ENCODE measurements at places on chromosomes 3 and 15. TPM values are rescaled to one million over a fixed set of nuclear protein-coding genes. Genes with fewer than 3 reads are reported as not detected.

DNA sequence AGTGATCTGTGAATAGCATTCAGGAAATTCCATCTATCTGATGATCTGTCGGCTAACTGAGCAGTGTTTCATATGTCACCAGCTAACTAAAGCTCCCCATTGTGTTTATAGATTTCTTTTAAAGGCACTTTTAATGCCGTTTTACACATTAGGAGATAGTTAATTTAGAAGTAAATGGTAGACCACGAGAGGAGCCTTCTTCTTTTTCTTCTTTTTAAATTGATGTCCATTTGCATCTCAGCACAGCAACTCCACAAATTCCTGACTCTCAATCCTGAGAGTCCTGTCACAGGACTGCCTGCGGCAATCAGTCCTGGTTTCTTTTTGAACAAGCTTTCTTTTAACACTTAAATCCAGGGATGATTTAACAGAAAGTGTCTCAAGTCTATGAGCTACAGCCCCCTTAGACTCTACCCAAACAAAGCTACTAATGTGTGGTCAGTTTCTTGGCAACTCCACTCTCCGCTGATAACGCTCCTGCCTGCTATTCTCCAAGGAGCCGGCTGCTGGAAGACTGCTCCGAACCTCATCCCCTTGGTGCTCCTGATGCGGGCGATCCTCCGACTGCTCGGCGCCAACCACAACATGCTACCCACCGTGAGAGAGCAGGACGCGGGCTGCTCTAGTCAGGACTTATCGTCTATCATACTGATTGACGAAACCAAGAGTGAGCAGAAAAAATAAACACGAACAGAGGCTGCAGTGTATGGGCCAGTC lies 421.4 kb downstream of the MECOM start:
- no peaks in the 10 kb centered on the region for H3K4me1 ChIP-seq
- H3K27me3 ChIP-seq = peaks cover 31% of the 10 kb centered on the region
- no peaks in the 10 kb centered on the region for H3K36me3 ChIP-seq
- DNase-seq = no peak
- no peak overlapping the region for H3K4me3 ChIP-seq
- H3K27ac ChIP-seq = no peak overlapping the region

DNA sequence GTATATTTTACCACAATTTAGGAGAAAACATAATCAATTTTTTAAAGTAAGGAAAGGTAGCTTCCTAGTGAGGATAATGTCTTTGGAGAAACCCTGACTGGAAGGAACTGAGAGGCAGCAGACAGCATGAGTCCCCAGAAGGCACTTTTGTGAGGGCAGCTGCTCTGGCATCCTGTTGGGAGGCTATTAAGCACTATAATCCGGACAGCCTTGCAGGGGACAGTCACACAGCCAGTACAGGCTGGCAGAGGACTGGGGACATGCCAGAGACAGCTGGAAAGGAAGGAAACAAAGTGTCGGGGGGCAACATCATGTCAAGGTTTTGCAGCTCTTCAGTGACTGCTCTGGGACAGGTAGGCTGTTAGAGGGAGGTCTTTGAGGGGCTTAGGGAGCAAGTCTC lies 15.7 kb downstream of the ACAN start:
- H3K27ac ChIP-seq = no peak overlapping the region
- no peaks in the 10 kb centered on the region for H3K36me3 ChIP-seq
- H3K27me3 ChIP-seq = peaks cover 17% of the 10 kb centered on the region
- no peak overlapping the region for H3K4me3 ChIP-seq
- DNase-seq = no peak

- no peaks in the 10 kb centered on the region for H3K36me3 ChIP-seq
- no peak overlapping the region for H3K4me3 ChIP-seq
- no peak overlapping the region for H3K27ac ChIP-seq
- no peaks in the 10 kb centered on the region for H3K27me3 ChIP-seq
- H3K4me1 ChIP-seq = peaks cover 7% of the 10 kb centered on the region
Measured at GRCh38 chr3:87082796-87083440, 92.0 kb upstream of the VGLL3 start.

- no peaks in the 10 kb centered on the region for H3K27me3 ChIP-seq
- H3K27ac ChIP-seq = no peak overlapping the region
- H3K4me3 ChIP-seq = no peak overlapping the region
- no peaks in the 10 kb centered on the region for H3K4me1 ChIP-seq
- no peaks in the 10 kb centered on the region for H3K36me3 ChIP-seq
- DNase-seq = no peak
Measured at GRCh38 chr3:55551644-55552043, 64.5 kb upstream of the WNT5A start.

GRCh38 chr15:59557581-59557980 lies 54.0 kb upstream of the GCNT3 start:
- no peaks in the 10 kb centered on the region for H3K36me3 ChIP-seq
- peaks cover 3% of the 10 kb centered on the region for H3K4me1 ChIP-seq
- peaks cover 8% of the 10 kb centered on the region for H3K27me3 ChIP-seq
- H3K4me3 ChIP-seq = no peak overlapping the region
- DNase-seq = no peak
- no peak overlapping the region for H3K27ac ChIP-seq

GRCh38 chr3:188827103-188827502 lies 344.7 kb upstream of the TPRG1 start:
- H3K4me1 ChIP-seq = no peaks in the 10 kb centered on the region
- H3K27me3 ChIP-seq = no peaks in the 10 kb centered on the region
- H3K4me3 ChIP-seq = no peak overlapping the region
- H3K27ac ChIP-seq = no peak overlapping the region
- H3K36me3 ChIP-seq = no peaks in the 10 kb centered on the region
- DNase-seq = no peak

DNA sequence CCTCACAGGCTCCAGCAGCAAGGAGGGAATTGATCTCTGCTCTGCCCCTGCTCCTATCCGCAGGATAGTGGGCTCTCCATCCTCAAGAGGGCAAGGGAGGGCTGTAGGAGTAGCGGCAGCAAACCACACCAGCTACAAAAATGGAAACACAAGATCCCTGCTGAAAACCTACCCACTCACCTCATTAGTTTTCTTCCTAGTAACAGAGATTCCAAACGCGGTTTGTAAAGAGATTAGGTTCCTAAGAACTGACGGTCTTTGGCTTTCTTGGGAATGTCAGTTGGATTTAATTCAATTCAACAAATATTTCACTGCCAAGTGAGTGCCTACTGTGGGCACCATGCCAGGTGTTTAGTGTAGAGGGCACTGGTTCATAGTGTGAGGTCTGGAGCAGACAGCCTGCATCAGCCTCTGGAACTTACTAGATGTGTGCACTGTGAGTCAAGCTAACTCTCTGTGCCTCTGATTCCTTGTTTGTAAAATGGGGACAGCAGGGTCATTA lies 84.7 kb downstream of the MRPL46 start:
- H3K4me3 ChIP-seq = no peak overlapping the region
- no peak for DNase-seq
- peaks cover 6% of the 10 kb centered on the region for H3K27me3 ChIP-seq
- no peaks in the 10 kb centered on the region for H3K36me3 ChIP-seq
- no peak overlapping the region for H3K27ac ChIP-seq
- no peaks in the 10 kb centered on the region for H3K4me1 ChIP-seq

DNA sequence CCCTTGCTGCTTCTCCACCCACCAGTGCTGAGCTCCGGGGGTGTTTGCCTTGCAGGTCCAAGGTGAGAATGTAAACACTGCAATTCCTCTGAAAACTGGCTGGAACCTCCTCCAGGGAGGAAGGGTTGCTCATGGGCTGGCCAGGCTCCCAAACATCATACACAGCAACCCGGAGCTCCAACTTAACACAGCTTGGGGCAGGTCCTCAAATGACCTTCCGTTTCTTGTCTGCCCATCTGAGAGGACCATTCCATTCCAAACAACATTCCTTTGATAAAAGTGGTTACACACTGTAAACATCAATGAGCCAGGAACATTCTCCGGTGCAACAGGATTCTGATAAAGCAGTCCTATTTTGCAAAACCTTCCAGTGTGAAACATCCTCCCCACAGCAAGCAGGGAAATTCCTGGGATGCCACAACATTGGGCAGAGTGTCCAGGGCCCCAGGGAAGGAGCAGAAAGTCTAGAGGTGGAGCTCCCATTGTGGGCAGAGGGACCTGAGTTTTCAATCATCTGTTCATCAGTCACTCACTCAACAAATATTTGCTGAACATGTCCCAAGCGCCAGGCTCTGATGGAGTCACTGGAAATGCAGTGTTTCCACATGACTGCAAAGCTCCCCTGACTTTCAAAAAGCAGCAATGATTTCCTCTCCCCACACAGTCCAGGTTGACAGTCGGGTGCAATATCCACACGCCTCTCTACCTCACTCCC lies 7.3 kb upstream of the HEG1 start:
- no peaks in the 10 kb centered on the region for H3K4me1 ChIP-seq
- peaks cover 65% of the 10 kb centered on the region for H3K27me3 ChIP-seq
- no peak overlapping the region for H3K27ac ChIP-seq
- H3K36me3 ChIP-seq = no peaks in the 10 kb centered on the region
- H3K4me3 ChIP-seq = no peak overlapping the region

DNA sequence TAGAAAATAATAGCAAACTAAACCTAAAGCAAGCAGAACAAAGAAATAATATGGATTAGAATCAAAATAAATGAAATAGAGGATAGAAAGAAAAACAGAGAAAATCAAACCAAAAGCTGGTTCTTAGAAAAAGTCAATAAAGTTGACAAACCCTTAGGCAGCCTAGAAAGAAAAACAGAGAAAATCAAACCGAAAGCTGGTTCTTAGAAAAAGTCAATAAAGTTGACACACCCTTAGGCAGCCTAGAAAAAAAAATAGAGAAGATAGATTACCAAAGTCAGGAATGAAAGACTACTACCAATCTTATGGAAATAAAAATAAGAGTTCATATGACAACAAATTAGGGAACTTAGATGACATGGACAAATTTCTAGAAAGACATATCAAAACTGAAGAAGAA lies 142.4 kb downstream of the LRRC28 start:
- H3K4me1 ChIP-seq = peaks cover 14% of the 10 kb centered on the region
- peaks cover 15% of the 10 kb centered on the region for H3K27me3 ChIP-seq
- peaks cover 21% of the 10 kb centered on the region for H3K36me3 ChIP-seq

GRCh38 chr15:35907511-35907910 lies 361.5 kb upstream of the DPH6 start:
- no peak for DNase-seq
- no peak overlapping the region for H3K4me3 ChIP-seq
- no peaks in the 10 kb centered on the region for H3K36me3 ChIP-seq
- no peak overlapping the region for H3K27ac ChIP-seq
- H3K4me1 ChIP-seq = no peaks in the 10 kb centered on the region
- H3K27me3 ChIP-seq = no peaks in the 10 kb centered on the region

- peaks cover 3% of the 10 kb centered on the region for H3K36me3 ChIP-seq
- H3K4me3 ChIP-seq = no peak overlapping the region
- no peaks in the 10 kb centered on the region for H3K27me3 ChIP-seq
- peaks cover 10% of the 10 kb centered on the region for H3K4me1 ChIP-seq
- no peak overlapping the region for H3K27ac ChIP-seq
Measured at GRCh38 chr3:49500205-49500731, 30.2 kb downstream of the DAG1 start.

- peak overlapping the region; percentile 85 for H3K4me3 ChIP-seq
- peaks cover 26% of the 10 kb centered on the region for H3K4me1 ChIP-seq
- DNase-seq = no peak
- H3K36me3 ChIP-seq = peaks cover 10% of the 10 kb centered on the region
- H3K27ac ChIP-seq = peak overlapping the region; percentile 85
Measured at GRCh38 chr15:37099319-37100108, 835 bp downstream of the MEIS2 start.

GRCh38 chr3:25849091-25849490 lies 59.2 kb downstream of the OXSM start:
- no peaks in the 10 kb centered on the region for H3K4me1 ChIP-seq
- no peaks in the 10 kb centered on the region for H3K36me3 ChIP-seq
- H3K27me3 ChIP-seq = no peaks in the 10 kb centered on the region
- no peak overlapping the region for H3K4me3 ChIP-seq
- DNase-seq = no peak

GRCh38 chr3:61181874-61182273 lies 69.4 kb downstream of the FHIT start:
- DNase-seq = no peak
- no peaks in the 10 kb centered on the region for H3K27me3 ChIP-seq
- no peak overlapping the region for H3K27ac ChIP-seq
- no peak overlapping the region for H3K4me3 ChIP-seq

- DNase-seq = no peak
- H3K4me1 ChIP-seq = no peaks in the 10 kb centered on the region
- H3K4me3 ChIP-seq = no peak overlapping the region
- no peak overlapping the region for H3K27ac ChIP-seq
- H3K27me3 ChIP-seq = no peaks in the 10 kb centered on the region
- no peaks in the 10 kb centered on the region for H3K36me3 ChIP-seq
Measured at GRCh38 chr3:165635791-165636683, 201.2 kb downstream of the BCHE start.

DNA sequence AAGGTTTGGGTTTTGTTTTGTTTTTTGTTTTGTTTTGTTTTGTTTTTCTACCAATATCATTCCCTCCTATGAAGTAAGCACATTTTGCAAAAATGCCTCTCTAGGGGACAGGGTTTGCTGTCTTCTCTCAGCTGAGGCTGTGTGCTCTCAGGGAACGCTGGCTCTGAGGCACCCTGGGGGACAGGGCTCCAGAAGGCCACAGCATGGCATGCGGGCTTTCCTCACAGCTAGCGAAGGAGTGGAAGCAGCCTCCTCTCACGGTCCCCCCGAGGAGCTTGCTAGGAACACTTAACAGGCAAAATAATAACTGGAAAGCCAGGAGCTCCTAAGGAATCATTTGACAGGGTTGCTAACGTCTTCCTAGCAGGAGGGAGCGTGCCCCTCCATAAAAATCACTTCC lies 227.7 kb upstream of the ST8SIA2 start:
- H3K27me3 ChIP-seq = no peaks in the 10 kb centered on the region
- no peak overlapping the region for H3K4me3 ChIP-seq
- peaks cover 4% of the 10 kb centered on the region for H3K4me1 ChIP-seq

DNA sequence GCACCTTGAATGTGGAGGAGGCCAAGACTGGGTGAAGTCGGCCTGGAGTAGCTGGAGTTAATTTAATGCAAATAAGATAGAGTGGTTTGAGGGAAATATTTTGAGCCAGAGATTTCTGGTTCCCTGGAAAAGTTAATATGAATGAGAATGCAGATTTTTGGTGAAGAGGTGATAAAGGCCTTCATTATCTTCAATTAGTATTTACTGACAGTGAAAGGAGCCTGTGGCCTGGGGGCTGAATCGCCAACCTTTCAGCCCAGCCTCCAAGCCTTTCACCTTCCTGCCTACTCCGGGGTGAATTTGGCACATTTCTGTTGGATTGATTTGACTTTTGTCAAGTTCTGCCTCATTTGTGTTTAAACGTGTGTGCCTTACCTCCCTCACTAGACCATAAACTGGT lies 147.8 kb downstream of the SOX2 start:
- no peak for DNase-seq
- H3K27me3 ChIP-seq = no peaks in the 10 kb centered on the region
- H3K4me1 ChIP-seq = no peaks in the 10 kb centered on the region
- H3K4me3 ChIP-seq = no peak overlapping the region
- no peak overlapping the region for H3K27ac ChIP-seq

GABRR3 gene
- not detected for total RNA-seq

POLR2H gene
- 74.4 TPM for total RNA-seq

HHLA2 gene
- total RNA-seq = 3.0 TPM

HYPK gene
- total RNA-seq = 15.0 TPM

VEPH1 gene
- total RNA-seq = not detected

STRIT1 gene
- total RNA-seq = not detected

BCL2A1 gene
- total RNA-seq = 14.2 TPM

CSNK1G1 gene
- total RNA-seq = 24.6 TPM

ADAMTS7 gene
- total RNA-seq = 0.10 TPM

ARPP19 gene
- total RNA-seq = 178 TPM

AMT gene
- 6.2 TPM for total RNA-seq

OPA1 gene
- total RNA-seq = 62.7 TPM

CRABP1 gene
- total RNA-seq = not detected

C15orf62 gene
- total RNA-seq = 1.3 TPM

FAM3D gene
- not detected for total RNA-seq

TPRG1 gene
- 1.2 TPM for total RNA-seq

MITF gene
- not detected for total RNA-seq
